ENCODE measurements at places on chromosomes 4 and X.

DNA sequence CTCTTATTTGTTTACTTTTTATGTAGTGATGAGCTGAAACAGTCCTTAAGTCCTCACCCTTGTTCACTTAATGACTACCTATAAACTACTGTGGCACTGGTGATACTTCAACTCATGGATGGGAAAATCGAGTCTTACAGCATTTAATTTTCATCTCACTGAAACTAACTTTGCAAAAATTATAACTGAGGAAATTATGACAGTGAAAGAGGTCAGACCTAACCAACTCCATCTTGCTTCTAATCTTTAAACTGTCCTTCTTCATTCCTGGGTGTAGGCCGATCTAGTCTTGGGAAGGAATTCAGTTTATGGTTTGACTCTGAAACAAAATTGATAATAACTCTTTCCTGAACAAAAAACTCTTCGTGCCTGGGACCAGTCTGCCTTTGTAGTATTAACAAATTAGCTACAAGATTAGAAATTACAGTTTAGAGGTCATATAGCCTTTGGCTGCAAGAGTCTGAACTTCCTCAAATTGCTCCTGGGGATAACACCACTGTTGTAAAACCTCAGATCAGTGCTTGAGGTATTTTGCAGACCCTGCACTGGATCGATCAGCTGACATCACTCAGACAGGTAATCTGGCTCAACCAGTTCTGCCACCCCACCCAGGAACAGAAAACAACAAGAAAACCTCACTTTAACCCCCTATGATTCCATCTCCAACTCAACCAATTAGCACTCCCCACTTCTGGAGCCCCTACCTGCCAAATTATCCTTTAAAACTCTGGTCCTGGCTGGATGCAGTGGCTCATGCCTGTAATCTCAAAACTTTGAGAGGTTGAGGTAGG is 995.7 kb upstream of the PRKX start:
- no peak for DNase-seq

- no peak for DNase-seq
These were observed 28.9 kb downstream of the AFF1 start for GRCh38 chr4:86963697-86964096.

DNA sequence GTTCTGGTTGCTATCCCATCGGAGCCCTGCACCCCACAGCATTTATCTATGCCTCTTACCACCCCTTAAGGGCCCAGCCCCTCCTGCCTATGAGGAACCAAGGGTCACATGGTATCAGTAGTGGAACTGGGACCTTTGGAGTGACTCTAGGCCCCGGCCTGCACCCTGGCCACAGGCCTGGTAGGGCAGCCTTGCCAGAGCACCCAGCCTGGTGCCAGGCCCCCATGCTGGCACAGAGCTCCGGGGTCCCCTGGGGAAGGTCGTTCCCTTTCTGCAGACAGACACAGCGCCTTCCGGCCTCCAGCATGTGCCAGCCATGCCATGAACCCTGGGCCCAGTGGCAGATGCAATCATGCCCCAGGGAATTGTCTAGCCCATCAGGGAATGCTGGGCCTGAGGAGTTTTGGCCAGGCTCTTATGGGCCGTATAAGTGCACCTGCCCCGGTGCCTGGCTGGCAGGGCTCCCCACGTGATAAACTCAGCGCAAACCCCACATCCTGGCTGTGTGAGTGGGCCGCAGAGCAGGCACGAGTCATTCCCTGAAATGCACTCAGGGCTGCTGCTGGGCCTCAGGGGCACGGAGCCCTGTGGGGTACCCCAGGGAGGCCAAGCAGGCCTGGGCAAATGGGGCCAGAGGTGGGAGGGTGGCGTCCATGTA is 19.8 kb upstream of the ADD1 start:
- no peak for DNase-seq

DNA sequence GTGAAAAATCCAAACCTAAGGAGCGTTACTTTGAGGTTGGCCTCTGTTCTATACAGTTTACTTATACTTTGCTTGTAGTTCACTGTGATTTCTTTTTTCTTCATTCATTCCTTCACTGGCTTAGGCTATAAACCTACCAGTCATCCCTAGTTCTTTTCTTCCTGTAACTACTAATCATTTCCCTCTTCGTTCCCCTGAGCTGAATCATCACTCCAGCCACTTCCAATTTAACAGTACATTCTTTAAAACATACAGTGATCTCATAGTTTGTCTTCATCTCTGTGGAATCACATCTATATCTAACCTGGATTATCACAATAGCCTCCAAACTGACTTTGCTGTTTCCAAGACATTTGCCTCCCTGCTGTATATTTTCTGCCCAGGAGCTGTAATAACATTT is 25.2 kb upstream of the NPFFR2 start:
- no peak for DNase-seq

GRCh38 chrX:23797371-23798128 is 14.6 kb downstream of the SAT1 start:
- no peak for DNase-seq

DNA sequence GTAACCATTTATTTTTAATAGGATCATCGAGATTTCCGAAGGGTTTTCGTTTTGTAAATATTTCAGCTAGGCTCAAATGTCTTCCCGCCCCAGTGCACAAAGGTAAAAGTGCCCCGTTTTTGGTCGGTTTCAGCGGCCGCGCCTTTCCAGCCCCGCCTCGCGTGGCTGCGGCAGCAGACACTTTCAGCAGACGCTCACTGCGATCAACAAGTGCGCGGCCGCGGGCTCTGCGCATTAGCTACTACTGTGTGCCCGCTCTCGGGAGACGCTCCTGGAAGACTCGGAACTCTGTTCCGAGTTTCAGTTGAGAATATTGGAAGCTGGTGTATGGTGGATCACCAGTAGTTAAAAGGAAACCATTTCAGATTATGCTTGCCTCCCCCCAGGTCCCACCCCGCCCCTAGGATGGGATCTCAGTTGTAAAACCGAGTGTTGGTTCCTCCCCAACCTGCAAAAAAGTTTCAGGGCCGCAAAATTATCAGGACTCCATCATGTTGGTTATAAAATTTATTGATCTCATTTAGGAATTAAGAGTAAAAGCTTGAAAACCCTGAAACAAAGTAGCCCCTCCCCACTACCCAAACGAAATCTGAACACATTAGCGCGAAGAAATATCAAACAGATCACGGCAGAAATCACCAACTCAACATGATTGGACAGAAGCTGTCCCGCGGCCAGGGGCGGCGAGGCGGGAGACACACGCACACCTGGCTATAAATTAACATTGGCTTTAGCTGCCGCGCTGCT is 2.2 kb downstream of the SOX3 start:
- no peak for DNase-seq

DNA sequence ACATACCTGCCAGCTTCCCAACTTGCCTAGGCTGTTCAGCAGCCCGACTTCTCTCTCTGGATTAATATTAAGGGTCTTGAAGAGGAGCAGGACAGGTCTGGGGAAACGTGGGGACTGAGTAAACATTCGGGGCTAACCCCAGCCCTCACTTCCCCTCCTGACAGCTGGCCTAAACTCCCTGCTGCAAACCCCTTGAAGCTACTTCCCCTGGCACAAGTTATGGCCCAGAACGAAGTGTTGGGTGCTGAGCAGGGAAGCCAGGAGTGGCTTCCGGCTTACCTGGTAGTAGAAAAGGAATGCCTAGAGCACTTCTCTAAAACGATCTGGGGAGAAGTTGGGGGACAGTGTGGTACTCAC is 200.0 kb downstream of the BCOR start:
- no peak for DNase-seq

DNA sequence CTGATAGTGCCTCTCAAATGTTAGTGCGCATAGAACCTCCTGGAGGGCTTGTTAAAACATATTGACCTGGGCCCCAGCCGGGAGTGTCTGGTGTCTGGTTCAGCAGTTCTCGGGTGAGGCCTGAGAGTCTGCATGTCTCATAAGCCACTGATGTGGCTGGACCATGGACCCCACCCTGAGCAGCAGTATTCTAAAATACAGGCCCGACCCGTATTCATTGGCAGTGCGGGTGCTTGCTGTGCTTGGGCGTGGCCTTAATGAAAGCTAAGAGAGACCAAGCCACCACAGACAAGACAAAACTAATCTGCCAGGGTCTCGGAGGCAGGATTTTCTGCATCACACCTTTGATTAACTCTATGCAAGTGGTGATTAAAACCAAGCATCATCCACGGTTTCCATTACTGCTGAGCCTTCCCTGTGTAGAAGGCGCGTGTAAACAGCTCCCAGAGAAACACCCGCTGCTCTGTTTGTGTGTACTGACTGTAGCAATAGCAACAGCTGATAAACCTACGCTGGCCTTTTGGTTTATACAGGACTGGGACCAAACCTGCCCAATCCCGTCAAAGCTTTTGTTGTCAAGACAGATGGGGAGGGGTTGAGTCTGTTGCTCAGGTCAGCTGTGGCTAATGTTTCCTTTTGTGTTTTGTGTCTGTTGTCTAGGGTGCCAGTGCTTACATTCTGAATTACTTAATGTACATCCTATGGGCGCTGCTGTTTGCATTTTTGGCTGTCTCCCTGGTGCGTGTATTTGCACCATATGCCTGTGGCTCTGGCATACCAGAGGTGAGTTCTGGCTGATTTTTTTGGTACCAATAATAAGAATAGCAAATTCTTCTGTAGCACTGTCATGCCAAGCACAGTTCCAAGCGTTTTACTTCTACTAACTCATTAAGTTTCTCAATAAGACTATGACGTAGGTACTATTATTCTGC is 40.8 kb downstream of the CLCN4 start:
- no peak for DNase-seq

- no peak for DNase-seq
These were observed 47.1 kb downstream of the FHDC1 start for GRCh38 chr4:152983221-152983620.
